ENCODE measurements at places on chromosomes 5 and 9.

- DNase-seq: no peak
These were observed 730.1 kb downstream of the NR2F1-AS1 start for GRCh38 chr5:92850886-92851285.

GRCh38 chr5:168714046-168714445, 134.9 kb upstream of the PANK3 start:
- DNase-seq: no peak

GRCh38 chr5:132828846-132829494, 1.5 kb downstream of the SHROOM1 start:
- DNase-seq: peak; percentile 17

DNA sequence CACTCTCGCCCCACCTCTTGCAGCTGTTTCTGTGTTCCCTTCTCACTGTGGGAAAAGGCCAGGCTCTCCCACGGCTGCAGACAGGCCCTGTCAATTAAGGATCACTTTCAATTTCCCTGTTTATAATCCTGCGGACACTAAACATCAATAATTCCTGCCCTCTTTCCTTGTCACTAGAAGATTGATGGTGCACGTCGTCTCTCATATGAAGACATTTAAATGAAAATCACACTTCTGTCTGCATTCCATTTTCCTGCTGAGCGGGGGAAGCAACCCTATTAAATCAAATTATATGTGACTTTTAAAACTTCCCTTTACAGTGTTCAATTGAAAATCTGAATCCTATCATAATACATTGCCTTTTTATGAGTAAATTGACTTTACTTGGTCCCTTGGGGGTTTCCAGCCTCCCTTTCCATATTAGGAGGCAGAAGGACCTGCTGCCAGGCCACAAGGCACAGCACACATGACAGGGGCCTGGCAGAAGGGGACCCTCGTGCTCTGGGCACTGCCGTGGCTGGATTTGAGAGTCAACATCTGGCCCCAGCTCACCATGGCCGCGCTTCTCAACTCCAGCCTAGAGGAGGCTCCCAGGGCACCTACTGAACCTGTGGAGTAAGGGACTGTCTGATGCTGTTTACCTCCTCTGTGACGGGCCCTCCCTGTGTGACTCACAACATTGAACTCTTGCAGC, 311.0 kb upstream of the IRX4 start:
- DNase-seq: no peak

DNA sequence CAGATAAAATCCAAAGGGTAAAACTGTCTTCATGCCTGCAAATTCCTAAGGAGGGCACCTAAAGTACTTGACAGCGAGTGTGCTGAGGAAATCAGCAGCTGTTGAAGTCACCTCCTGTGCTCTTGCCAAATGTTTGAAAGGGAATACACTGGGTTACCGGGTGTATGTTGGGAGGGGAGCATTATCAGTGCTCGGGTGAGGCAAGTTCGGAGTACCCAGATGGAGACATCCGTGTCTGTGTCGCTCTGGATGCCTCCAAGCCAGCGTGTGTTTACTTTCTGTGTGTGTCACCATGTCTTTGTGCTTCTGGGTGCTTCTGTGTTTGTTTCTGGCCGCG, 727 bp upstream of the ADRB2 start:
- DNase-seq: no peak

- no peak for DNase-seq
These were observed 63.0 kb downstream of the LMX1B start for GRCh38 chr9:126676685-126677143.

GRCh38 chr5:15256485-15256884, 243.5 kb upstream of the FBXL7 start:
- DNase-seq: no peak

DNA sequence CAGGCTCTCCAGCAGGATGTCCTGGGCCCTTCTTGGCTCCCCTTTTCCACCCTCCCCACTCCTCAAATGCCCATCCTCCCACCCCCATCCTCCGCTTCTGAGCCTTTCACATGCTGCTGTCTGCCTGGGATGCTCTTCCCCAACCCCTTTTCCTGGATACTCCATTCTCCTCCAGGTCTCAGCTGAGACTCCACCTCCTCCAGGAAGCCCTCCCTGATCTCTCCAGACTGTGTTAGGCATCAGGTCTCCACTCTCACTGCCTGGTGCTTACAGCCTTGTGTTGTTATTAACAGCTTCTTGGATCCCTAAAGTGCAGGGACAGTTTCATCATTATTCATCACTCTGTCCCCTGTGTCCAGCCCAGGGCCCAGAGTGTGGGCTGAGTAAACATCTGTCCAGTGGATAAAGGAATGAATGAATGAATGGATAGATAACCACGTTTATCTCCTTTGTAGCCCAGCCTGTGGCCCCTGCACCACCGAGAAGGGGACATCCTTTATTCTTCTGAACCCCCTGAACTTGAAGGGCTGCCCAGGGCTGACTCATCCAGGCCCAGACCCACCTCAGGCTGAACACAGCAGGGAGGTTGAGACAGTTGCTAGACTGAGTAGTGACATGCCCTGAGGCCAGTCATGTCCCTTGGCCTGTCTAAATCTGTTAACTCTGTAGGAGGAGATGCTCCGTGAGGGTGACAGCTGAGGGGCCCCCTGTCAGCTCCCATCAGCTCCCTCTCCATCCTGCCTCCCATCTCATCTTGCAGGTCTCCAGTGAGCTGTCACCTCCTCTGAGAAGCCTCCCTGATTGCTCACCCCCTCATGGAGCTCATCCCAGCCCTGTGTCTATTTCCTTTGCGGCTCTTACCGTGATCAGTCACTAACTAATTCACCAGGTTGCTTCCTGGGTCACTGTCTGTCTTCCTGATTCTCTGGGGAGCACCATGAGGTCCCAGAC, 14.6 kb upstream of the LAMC3 start:
- no peak for DNase-seq

GRCh38 chr5:107806705-107807104, 136.0 kb upstream of the EFNA5 start:
- no peak for DNase-seq

DNA sequence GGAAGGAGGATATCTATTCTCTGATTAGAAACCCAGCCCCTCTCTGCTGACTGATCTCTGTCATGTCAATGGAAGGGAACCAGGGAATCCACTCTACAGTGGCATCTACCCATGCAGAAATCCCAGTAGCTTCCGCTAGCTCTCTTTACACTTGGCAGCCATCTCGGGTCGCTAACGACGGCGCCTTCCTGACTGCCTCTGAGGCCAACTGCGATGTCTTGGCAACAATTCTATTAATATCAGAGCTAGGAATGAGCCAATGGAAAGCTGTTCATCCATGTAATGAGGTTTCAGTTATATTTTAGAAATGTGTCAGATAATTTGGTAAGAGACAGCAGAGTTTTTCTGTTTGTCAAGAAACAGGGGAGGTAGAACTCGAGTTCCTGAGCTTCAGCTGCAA, 67.6 kb upstream of the ATP10B start:
- no peak for DNase-seq

GRCh38 chr5:159003045-159004030, 96.4 kb downstream of the EBF1 start:
- DNase-seq: no peak
